ENCODE measurements at places on chromosomes 16 and 17.

DNA sequence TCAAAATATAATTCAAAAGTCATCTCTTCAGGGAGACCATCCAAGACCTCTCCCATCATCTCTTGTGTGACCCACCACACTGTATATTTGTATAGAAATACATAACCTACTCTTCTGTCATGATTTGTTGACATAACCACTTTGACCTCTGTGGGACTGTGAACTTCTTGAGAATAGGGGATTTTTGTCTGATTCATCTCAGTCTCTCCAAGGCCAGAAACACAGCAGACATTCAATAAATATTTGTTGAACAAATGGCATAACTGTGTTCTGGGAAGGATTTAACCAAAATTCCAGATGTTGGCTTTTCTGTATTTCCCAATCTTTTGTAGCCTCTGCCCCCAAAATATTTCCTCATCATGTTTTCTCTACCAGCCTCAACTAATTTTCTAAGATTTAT lies 169.7 kb downstream of the CDH11 start:
- DNase-seq = no peak

GRCh38 chr17:40980596-40980995 lies 3.5 kb downstream of the KRT40 start:
- DNase-seq = peak; percentile 1

- DNase-seq = peak; percentile 98
Measured at GRCh38 chr17:81119223-81120148, 45.8 kb upstream of the PVALEF start.

GRCh38 chr17:58215685-58216084 lies 3.4 kb downstream of the MKS1 start:
- peak; percentile 25 for DNase-seq

DNA sequence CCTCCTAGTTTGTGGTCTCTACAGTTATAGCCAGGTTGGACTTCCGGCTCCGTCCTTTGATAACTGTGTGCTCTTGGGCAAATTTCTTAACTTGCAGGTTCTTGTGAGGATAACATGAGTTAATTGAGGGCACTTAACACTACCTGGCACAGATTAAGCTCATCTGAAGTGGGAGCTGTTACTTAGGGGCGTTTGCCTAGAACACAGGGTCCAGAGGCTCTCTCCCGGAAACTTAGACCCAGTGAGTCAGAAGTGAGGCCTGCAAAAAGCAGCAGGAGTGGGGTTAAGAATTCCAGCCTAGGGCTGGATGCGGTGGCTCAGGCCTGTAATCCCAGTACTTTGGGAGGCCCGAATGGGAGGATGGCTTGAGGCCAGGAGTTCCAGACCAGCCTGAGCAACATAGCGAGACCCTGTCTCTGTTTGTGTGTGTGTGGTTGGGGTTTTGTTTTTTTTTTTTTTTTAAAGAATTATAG lies 1.4 kb downstream of the MVP start:
- DNase-seq = peak; percentile 60
